ENCODE measurements at places on chromosomes 3 and 15.

DNA sequence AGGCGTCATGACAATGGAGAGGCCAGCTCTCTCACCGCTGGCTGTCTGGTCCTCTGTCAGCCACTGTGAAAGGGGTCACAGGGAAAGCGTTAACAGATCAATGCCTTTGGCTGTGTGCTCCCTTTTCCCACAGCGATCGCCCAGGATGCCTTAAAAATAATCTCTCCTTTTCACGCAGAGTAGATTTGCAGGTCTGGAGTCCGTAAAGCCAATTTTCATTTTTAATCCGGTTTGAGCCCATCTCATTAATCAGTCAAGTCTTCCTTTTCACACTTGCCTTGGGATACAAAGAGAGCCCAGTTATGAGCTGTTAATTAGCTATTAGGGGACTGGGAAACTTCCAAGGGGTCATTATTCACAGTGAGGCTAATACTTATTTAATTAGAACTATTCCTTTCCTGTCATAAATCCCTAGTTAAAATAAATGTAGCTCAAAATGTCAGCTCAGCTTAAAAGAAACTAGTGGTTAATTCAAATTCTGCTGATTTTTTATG is 104.3 kb upstream of the RASGRP1 start:
- DNase-seq, result no peak

- no peak for DNase-seq
Observed at GRCh38 chr15:27250223-27250622, 279.2 kb downstream of the GABRG3 start.

- no peak for DNase-seq
Observed at GRCh38 chr15:64224511-64224910, 61.7 kb upstream of the PPIB start.

DNA sequence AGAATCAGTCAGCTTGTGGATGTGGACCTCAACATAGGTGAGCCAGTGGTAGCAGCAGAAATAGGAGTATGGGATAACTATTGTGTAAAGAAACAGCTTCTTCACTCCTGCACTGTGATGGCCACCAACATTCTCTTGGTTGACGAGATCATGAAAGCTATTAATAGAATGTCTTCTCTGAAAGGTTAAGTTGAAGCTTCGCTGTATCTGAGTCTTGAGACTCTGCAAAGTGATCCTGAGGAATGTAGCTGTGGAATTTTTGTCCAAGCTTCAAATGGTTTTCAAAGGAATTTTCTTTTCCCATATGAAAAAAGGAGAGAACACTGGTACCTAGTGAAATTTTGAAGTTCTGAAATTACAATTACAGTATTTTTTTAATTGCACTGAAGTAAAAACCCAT is 146.3 kb downstream of the GMNC start:
- no peak for DNase-seq

GRCh38 chr15:46961795-46962194 is 755.5 kb upstream of the SEMA6D start:
- no peak for DNase-seq

DNA sequence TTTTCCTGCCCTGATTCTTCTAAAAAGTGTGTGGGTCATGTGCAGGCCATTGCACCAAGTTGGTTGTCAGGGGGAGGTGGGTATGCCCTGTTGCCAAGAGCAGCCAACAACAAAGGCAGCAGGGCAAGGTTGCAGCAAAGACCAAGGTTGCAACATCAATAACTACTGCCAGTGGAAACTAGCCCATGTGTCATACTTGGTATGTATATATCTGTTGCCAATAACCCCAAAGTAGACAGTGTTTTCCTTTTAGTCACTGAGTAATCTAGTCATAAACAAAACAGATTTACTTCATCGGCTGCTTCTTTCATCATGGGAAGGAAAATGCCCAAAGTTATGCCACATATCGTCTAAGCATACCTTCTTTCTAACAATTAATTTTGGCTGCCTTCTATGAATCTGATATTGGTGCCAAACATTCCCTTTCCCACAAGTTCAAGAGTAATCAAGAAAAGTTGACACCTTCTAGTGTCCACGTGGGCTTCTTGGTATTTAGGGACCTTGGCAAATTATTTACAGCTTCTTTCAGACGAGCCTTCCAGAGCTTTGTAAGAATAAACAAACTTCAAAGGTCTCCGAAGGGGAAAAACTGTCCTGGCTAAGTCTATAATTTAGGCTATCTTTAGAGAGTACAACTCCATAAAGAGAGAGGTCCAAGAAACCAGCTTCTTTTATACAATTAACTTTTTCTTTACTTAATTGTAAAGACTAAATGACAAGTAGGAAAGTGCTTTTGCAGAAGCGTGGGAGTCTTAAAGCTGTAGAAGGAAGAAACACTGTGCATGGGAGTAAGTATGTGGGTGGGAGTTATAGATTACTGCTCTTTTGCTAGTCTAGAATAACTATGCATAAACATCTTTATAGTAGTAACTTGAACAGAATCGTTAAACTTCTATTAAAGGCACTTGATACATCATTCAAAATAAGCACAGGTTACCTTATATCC is 10.0 kb upstream of the MBNL1 start:
- DNase-seq, result no peak

DNA sequence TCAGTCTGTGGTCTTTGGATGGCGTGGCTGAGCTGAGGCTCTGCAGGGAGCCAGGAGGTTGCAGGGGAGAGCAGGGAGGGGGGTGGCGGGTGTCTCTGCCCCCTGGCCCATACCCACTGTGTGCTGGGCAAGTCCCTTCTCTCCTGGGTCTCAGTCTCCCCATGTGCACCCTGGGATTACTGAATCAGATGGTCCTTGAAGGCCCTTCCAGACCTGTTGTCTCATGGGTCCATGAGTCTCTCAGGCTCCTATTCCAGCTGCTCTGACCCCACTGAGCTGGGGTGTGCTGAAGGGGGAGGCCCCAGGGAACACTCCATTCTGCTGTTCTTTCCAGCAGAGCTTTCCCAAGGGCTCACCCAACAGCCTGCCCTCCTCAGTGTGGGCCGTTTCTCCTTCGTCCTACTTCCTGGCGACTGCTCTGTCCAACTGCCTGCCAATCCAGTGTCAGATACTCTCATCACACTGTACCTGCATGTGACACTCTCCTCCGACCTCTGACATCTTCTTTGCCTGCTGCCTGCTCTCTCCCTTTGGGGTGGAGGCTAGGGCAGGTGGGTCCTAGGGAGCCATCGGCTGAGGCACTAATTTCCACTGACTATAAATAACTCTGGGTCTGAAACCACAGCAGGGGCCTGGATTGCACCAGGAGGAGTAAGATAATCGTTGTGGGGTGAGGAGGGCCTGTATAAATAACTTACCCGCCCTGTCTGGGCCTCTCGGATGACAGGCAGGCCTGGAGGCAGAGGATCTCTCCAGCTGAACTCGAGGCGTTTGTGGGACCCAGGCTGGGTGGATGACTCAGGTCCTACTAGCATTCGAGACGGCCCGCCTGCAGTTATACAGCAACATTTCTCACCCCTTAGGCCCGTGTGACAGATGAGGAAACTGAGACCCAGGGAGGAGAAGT is 67.1 kb downstream of the ATP2B2 start:
- peak; percentile 87 for DNase-seq

DNA sequence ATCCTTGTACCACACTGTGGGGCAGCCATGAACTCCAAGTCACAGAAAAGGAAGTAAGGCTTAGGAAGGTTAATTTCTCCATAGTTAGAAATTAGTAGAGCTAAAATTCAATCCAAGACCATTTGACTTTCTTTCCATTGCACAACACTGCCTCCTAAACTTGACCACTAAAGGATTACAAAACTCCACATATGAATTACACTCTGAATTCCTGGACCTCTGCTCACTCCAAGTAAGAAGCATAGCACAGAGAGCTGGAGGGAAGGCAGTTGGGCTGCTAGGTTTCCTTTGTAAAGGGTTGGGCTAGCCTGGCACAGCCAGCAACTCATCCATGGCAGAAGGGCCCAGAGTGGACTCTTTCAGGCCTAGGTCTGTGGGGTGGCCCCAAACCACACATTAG is 134.4 kb downstream of the MYLK start:
- no peak for DNase-seq

GRCh38 chr3:193833592-193833991 is 240.6 kb downstream of the OPA1 start:
- no peak for DNase-seq

DNA sequence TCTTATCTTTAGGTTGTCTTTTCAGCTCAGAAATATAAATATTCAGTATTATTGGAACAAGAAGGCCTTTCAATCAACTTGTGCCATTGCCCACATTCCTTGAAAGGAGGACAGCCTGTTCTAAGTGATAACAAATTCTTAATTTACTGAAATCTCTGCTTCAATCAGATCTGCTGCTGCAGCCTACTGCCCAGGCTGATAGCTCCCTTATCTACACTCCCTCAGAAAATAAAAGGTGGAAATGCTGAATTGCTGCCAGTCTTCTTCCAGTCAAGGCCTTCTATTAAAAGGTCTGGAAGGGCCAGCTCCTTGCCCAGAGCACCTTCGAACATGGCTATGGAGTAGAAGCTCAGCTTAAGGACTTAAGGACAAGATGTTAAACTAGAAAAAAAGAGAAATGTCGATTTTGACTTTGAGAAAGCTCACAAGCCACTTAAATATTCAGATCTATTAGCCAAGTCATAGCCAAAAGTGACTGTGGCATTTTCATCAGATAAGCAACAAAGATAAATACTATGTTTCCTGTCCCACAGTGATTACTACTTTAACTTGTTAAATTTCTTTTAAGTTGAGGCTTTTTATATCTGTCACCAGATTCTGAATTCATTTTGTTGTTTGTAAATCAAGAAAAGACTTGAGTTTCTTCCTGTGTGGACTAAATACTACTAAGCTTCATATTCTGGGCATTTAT is 480.5 kb upstream of the CBLB start:
- DNase-seq, result no peak

GRCh38 chr3:152564459-152564858 is 270.5 kb upstream of the P2RY1 start:
- DNase-seq, result no peak

GRCh38 chr3:162719684-162720341 is 1223.2 kb downstream of the OTOL1 start:
- DNase-seq, result no peak

DNA sequence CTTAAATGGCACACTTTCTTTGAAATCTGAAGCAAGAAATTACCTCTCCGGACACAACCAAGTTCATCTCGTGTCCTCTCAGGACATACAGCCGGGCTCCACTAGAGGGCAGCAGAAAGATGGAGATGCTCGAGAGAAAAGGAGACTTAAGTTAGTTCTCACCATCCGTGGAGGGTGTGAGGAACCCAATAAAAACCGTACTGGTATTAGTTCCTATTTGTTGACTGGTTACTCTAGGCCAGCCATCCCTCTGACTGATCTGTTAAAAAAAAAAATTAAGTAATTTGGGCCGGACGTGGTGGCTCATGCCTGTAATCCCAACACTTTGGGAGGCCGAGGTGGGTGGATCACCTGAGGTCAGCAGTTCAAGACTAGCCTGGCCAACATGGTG is 7.9 kb upstream of the CYP11A1 start:
- no peak for DNase-seq

DNA sequence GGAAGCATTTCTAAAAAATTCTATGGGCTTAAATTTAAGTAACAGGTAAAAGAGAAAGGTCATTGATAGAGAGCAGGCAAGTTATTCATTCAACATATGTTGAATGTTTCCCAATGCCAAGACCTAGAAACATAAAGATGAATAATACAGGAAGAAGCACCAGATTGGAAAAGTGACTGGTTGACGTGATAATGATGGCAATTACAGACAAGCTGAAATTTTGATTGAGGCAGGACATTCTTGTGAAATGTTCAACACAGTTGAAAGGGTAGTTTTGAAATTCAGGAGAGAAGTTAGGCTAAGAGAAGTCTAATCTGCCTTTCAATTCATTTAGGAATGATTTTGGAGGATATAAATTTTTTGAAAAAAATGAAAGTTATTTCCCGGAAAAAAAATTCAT is 536.3 kb upstream of the NAALADL2 start:
- no peak for DNase-seq

GRCh38 chr15:68228143-68228970 is 1.2 kb downstream of the CLN6 start:
- peak; percentile 34 for DNase-seq

- DNase-seq, result no peak
Observed at GRCh38 chr15:28978011-28978378, 92.2 kb downstream of the APBA2 start.

DNA sequence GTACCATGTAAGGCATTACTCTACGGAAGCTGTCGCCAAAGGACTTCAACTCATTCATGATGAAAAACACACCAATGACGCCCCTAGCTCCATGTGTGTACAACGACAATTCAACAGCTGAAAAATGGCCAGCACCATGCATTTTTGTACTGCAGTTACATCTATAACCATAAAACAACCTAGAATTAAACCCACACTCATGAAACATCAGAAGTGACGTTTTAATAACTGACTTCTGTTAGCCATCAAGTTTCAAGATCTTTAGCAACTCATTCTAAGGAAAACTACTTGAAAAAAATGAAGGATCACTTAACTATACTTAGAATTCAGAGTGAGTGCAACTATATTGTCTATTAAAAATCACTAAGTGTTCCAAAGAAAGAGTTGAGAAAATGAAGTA is 84.9 kb downstream of the RFTN1 start:
- no peak for DNase-seq

- no peak for DNase-seq
Observed at GRCh38 chr3:192862408-192863090, 55.1 kb downstream of the MB21D2 start.

DNA sequence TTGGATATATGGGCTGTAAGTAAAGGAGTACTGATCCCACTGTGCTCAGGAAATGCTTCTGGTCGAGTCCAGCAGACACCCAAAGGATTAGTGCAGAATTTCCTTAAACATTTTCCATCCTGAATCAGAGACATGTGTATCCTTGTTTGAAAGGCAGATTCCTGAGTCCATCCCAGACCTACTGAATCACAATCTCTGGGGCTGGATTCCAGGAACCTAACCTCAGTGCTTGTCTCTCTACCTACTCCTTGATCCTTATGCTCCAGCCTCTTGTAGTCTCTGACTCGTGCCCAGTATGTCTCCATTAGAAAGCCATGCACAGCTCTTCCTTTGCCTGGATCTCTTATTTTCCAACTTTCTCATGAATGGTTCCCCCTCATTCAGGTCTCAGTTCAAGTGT is 585.8 kb downstream of the NLGN1 start:
- no peak for DNase-seq

- DNase-seq, result no peak
Observed at GRCh38 chr15:62793752-62794144, 248.8 kb upstream of the TPM1 start.

- no peak for DNase-seq
Observed at GRCh38 chr3:100627491-100627890, 18.1 kb downstream of the ADGRG7 start.

- no peak for DNase-seq
Observed at GRCh38 chr3:34367521-34367920, 569.1 kb downstream of the PDCD6IP start.

- no peak for DNase-seq
Observed at GRCh38 chr15:74835312-74835823, 7.6 kb downstream of the ULK3 start.

GRCh38 chr3:50297896-50298725 is 1.1 kb downstream of the HYAL3 start:
- no peak for DNase-seq

DNA sequence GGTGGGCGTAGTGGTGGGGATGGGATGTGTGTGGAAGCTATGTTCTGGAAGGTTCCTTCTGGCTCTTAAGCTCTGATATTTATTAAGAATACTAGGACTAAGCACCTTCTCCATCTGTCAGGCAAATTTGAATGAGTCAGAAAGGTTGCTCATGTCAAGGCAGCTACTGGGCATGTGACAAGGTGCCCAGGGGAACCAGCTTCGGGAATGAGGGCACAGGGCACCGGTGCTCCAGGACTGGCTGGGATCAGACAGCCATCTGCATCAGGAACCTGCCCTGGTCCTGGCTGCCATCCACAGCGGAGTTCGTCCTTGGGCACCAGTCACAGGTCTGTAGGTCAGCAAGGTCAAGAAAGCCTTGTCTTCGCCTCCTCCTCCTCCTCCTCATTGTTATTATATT is 32.5 kb downstream of the CA12 start:
- DNase-seq, result peak; percentile 56
